ENCODE measurements at places on chromosomes 2 and 18.

- no peak for DNase-seq
Measured at GRCh38 chr2:208326016-208326415, 60.0 kb downstream of the PIKFYVE start.

GRCh38 chr2:234788841-234789240, 163.0 kb upstream of the SH3BP4 start:
- DNase-seq, result no peak

DNA sequence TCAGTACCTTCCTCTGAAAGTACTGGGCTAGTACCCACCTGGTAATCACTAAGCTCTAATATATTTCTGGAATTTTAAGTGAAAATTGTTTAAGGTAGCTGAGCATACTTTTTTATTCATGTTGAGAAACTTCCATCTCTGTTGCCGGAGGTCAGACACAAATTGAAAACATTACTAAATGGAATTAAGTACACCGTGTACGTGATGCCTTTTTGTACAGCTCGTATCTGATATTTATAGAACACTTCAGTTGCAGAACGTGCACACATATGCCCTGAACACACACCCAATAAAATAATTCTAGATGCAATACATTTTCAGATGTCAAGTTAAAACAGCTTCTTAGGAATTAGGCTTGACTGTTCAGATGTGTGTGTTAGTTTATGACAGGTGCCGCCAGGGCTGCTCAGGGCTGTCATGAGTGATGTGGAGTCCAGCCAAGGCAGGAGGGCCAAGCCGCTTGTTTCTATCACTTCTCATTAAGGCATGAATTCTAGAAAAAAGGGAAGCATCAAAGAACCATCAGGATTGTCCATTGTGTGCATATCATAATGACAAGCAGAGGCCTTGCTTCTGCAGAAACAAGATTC, 80.9 kb upstream of the FOSL2 start:
- DNase-seq, result no peak

DNA sequence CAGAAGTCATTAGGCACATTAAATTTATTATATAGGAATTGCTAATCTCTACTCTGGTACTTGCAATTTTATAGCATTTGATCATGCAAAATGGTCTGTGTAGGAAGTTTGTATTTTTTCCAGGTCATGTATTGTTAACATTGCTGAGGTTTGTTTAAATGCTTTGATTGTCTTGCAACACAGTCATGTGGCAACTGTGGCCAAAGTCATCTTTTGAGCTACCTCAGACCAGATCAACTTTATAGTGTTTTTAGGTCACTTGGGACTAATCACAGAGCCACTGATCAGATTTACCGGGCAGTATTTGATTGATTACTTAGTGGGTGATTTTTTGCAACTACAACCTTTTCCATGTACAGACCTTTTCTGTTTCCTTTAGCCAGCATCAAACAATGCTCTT, 3.7 kb downstream of the SERPINB5 start:
- DNase-seq, result no peak

- DNase-seq, result no peak
Measured at GRCh38 chr2:104487366-104487765, 366.5 kb upstream of the POU3F3 start.

DNA sequence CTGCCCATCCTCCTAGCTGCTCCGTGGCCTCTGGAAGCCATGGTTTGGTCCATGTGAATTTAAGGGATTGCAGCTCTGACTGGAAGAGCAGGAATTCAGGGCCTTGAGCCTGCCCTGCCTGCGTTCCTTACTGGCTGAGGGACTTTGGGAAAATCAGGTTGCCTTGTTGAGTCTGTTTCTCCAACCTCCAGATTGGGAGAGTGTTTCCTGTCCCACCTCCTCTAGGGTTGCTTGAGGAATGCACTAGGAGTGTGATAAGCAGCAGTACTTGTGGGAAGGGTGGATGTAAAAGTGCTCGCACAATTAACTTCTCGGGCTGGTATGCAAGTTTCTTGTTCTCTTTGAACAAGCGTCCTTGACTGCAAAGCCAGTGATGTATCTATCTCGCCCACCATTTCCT, 84.4 kb upstream of the YWHAQ start:
- DNase-seq, result no peak

DNA sequence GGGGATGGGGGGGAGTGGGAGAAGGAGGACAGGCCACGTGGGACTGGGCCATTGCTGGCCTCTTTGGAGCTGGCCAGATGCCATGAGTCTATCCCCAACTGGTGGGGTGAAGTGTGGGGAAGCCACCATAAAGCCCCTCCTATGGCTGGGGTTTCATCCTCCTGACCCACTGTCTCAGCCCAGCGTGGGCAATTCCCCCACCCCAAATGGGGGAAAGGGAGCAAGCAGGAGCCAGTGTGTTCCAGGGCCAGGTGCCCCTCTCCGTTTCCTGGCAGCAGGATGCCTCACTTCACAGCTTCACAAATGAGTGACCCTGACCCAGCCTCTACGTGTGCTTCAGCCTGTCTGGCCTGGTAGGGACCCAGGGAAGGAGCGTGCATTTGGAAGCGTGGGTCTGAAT, 474.7 kb upstream of the HS6ST1 start:
- peak; percentile 13 for DNase-seq

DNA sequence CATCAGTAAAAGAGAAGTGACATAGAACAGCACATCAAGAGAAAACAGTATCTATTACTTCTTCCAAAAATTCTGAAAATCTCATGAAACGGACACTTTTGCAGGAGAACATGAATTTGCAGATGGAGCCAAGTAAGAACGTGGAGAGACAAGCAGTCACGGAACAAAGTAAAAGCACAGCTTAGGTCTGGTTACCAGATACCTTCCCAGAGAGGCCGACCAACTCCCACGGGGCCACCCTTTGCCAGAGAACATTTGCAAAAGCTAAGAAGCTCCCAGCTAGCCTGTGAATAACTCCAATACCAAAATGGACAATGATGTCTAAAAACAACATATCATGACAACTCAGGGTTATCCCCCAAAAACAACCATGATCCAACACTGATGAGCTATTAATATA, 38.9 kb downstream of the THAP4 start:
- no peak for DNase-seq

GRCh38 chr2:27347641-27348040, 8.9 kb downstream of the GTF3C2 start:
- DNase-seq, result no peak

- DNase-seq, result no peak
Measured at GRCh38 chr2:179826297-179826696, 35.1 kb downstream of the ZNF385B start.

DNA sequence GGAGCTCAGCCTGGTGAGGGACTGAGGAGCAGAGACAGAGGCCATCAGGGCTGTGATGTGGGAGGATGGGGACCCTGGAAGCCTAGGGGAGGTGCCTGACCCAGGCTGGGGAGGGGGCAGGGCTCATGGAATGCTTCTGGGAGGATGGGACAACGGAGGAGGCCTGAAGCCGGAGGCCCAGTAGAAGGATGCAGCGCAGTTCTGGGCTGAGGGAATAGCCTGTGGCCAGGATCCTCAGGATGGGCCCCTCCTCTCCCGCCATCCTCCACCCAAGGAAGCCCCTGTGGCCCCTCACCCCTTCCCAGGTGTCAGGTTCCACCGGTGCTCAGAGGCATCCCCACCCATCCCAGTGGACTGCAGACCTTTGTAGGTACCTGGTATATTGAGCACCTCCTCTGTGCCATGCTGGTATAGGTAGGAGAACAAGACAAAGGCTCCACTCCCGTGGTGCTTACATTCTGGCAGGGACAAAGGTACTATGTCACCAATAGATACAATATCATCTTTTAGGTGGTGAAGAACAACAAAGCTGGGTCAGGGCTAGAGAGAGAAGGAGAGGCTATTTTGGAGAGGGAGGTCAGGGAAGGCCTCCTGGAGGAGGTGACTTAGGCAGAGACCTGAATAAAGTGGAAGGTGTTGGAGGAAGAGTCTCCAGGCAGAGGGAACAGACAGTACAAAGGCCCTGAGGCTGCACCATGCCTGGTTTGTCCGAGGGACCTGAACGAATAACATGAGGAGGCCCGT, 2.7 kb downstream of the ZAP70 start:
- no peak for DNase-seq

GRCh38 chr2:29763371-29763770, 158.0 kb downstream of the ALK start:
- no peak for DNase-seq

DNA sequence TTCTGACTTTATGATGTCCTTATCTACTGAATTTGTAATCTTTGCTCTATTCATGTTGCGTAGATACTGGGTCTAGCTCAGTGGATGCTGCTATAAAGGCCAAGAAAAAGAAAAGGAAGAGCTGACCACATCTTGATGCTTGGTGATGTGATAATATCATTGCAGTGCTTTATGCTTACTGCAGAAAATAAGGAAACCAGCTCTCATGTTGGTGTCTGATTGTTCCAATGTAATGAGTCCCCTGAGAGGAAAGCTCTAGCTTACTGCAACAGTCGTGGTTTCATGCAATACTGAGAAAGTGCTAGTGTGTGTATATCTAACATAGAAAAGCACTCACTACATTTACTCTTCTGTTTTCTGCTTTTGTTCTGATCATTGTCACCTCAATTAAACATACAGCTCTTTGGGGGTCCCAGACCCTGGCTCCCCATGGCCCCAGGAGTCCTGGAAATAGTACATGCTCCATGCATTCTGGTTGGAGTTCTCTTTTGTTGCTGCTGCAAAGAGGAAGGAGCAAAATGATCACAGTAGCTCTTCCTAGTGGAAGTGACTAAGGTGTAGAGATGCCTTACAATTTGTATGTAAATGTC, 338.8 kb downstream of the CYRIA start:
- DNase-seq, result no peak

- DNase-seq, result no peak
Measured at GRCh38 chr2:160298960-160299359, 98.9 kb upstream of the ITGB6 start.

All from activated CD8-positive, alpha-beta memory T cell treated with anti-CD3 and anti-CD28 coated beads, Interleukin-2, amount 50 U/mL, for 48 hours (primary cell).